ENCODE measurements at places on chromosomes 5 and 9.

GRCh38 chr5:176630681-176631222 lies 277 bp downstream of the EIF4E1B start:
- no peak for DNase-seq

GRCh38 chr9:129173296-129174101 lies 4.6 kb downstream of the IER5L start:
- no peak for DNase-seq

- DNase-seq: no peak
Measured at GRCh38 chr5:10946050-10946449, 185.0 kb upstream of the DAP start.

DNA sequence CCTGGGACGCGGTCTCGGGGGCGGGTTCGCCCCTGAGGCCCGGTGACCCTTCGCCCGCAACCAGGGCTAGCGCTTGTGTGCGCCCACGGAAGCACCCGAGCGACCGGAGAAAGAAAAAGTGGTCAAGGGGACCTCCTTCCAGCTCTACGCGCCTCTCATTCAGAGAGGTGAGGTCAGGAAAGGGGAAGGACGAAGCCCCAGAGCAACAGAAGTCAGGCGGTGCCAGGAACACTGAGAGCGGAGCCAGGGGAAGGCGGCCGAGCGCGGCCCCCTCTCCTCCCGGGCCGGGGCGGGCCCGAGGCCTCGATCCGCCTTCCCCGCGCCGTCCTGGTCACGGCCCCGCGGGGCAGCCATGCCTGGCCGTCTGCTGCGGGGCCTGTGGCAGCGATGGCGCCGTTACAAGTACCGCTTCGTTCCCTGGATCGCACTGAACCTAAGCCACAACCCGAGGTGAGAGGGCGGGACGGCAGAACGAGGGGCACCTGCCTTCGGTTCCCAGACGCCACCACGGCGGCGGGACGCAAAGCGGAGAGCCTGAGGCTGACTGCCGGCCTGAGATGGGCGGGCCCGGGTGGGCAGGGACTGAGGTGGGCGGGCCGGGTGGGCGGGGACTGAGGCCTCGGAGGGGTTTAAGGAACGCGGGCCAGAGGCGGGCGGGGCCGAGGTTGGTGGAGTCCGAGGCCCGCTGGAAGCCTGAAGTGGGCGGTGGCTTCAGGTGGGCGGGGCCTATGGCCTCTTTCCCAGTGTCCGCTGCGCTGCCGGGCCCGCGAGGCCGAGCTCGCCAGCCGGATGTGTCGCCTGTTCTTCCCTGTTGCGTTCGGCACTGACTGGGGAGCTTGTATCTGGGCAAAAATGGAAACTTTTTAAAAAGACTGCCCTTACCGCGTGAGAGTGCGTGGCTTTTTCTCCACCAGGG lies at the start of gene SETD9:
SETD9 (plus strand) TSS at position 303 of the 916 bp plus-strand sequence; CDS start at position 353, 50 bp downstream.
- DNase-seq: peak; percentile 68

- DNase-seq: no peak
Measured at GRCh38 chr5:78997090-78997489, 12.0 kb upstream of the ARSB start.

DNA sequence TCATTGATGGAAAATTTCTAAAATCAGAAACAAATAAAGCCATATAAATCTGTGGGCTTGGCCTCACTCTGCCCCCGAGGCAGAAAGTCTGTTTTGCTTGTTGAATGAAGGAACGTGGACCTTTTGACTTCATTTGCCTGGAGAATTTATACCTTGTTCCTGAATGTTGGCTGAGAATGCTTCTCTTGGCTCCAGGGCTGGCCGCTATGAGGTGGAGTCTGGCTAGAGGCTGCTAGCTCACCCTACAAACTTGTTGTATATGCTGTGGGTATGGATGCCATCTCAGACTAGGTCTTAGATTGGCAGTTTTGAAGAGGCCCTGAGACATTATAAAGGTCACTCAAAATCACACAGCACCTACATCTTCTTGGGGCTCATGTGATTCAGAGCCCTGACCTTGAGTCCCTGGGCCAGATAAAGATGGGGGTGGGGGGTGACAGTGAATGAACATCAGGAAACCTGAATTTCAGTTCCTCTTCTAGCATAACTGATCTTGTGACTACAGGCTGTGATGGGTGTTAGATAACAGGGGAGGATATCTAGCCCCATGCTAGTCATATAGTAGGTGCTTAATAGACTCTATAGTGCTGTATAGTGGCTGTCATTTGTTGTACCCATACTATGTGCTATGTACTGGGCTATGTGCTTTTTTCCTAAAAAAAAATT lies 2.8 kb downstream of the GM2A start:
- DNase-seq: no peak

GRCh38 chr5:135593886-135594285 lies 15.1 kb upstream of the CXCL14 start:
- no peak for DNase-seq

DNA sequence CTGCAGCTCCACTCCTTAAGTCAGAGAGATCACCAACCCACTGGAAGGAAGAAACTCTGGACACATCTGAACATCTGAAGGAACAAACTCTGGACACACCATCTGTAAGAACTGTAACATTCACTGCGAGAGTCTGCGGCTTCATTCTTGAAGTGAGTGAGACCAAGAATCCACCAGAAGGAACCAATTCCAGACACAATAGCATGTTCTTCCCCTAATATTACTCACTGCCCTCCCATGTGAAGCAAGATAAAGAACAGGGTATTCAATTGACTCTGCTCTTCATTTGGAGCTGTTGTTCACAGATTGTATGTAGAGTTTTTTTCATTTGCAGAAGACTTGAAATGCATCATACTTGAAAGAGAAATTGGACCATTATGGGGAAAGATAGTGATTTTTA lies 10.8 kb downstream of the SAXO1 start:
- no peak for DNase-seq

DNA sequence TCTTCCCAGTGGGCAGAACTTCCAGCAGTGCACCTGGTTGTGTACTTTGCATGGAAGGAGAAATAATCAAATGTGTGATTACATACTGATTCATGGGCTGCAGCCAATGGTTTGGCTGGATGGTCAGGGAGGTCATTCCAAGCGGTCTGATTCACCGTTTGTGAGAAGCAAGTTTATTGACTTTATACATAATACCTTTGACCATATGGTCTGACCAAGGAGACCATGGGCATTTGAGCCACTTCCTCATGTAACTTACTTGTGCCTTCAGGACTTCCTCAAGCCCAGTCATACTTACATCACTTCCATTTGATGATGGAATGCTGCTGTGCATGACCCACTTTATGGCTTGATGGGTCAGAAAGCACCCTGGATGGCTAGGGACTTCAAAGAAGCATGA lies 41.1 kb downstream of the DAP start:
- no peak for DNase-seq

- DNase-seq: no peak
Measured at GRCh38 chr5:61232490-61233050, 70.3 kb upstream of the SMIM15 start.

DNA sequence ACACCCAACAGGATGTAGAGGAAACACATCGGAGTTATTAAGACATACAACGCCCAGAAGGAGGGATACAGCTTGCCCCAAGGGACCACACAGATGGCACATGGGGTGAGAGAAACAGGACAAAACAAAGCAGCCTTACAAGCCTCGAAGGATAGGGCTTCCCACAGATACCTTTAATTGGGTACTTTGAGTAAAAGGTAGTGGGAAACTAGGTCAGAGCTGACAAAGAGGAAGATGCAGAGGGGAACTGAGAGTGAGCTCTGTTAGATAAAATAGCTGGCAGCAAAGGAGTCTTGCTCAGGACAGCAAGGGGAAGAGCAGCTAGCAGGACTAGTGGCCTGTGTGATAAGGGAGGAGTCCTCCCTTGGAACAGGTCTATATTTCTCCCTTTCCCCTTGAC lies 48.2 kb downstream of the OTP start:
- peak; percentile 3 for DNase-seq

- DNase-seq: no peak
Measured at GRCh38 chr5:142421228-142421617, 96.4 kb upstream of the SPRY4 start.

GRCh38 chr9:9319007-9319406 lies 1293.8 kb downstream of the PTPRD start:
- DNase-seq: no peak

GRCh38 chr9:73565833-73566465 lies 414.3 kb downstream of the ANXA1 start:
- peak; percentile 7 for DNase-seq

- no peak for DNase-seq
Measured at GRCh38 chr5:156094001-156094400, 233.0 kb upstream of the SGCD start.

DNA sequence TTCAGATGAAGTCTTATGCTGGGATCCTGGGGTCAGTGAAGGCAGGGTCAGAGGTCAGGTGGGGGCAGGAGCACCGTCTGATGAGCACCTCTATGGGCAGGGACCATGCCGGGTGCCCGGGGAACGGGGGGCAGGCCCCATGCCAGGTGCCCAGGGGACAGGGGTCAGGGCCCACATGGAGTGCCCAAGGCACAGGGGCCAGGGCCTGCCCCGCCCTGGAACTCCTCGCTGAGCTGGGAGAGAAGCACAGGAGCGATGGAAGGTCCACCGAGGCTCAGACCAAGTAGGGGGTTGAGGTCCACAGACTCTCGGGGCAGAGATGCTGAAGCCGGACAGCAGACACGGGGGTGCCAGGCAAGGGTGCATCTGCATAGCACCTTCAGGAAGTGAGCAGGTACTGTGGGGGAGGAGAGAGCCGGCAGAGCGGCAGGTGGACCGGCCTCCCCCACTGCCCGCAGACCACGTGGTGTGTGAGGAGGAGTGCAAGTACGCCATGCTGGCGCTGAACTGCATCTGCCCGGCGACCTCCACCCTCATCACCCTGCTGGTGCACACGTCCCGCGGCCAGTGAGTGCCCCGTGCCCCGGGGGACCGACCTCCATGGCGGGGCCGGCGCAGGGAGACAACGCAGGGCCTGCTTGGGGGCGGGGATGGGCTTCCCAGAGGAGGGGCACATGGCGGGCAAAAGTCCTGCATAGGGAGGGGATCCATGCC lies 67.7 kb downstream of the KCNT1 start:
- DNase-seq: no peak

- no peak for DNase-seq
Measured at GRCh38 chr9:5982317-5982716, 33.1 kb downstream of the RANBP6 start.

GRCh38 chr5:125750861-125751186 lies 672.4 kb upstream of the GRAMD2B start:
- DNase-seq: no peak

GRCh38 chr5:124052201-124052600 lies 540.2 kb downstream of the CSNK1G3 start:
- no peak for DNase-seq

GRCh38 chr5:139725073-139725830 lies 70.4 kb upstream of the PSD2 start:
- DNase-seq: no peak

DNA sequence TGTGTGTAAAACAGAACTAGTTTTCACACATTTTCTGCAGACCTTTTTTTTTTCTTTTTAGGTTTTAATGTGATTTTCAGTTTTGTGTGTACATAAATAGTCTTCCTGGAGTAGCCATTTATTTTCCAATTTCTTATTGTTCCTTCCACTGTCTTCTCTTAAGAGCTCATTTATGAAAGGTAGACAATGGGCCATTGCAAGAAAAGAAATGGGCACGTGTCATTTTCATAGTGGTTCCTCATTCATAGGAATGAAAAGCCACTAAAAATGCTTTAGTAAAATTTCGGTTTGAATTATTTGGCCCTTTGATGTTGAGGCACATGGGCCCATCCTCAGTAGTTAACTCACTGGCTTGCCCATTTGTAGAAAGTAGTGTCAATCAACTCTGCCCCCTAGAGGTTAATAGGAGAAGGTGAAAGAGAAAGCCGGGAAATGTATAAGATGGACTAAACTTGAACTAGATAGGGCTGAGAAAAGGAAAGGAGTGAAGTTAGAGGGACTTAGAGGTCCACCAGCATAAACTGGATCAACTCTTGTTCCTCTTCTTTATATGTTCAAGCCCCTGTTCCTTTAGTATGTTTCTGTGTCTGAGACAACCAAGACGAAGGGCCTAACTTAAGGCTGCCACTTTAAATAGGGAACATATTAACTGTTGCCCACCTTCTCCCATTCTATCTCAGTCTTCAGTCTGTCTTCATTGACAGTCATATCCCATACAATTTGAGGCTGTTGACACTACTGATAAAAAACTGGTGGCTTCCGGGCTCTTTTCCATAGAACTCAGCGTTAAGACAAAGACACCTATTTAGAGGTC lies 72.6 kb downstream of the SMARCA2 start:
- DNase-seq: peak; percentile 42

- DNase-seq: no peak
Measured at GRCh38 chr5:142542078-142542477, 143.8 kb downstream of the FGF1 start.

DNA sequence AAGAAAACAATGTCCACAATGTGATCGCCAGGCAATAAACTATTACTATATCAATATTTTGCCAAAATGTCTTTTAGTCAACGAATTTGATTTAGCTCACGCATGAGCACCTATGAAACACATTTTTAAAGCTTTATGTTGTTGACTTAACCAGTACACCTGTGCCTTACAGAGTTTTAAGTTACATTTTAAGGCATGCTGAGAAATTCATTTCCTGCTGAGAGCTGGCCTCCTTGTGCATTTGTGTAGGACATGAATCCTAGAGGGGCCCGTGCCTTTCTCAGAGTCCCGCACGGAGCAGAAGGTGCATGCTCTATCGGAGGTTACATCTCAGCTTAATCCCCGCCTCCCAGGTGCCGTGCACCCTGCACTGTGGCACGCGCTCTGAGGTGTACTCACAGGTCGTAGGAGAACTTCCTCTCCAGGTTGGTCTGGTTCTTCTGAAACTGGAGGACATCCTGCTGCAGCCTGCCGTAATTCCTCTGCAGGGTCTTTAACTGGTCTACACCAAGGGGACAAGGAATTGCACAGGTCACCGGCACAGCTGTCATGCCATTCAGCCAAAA lies 53.2 kb downstream of the GOLM1 start:
- no peak for DNase-seq

- DNase-seq: no peak
Measured at GRCh38 chr5:93349613-93350012, 231.4 kb downstream of the NR2F1-AS1 start.

DNA sequence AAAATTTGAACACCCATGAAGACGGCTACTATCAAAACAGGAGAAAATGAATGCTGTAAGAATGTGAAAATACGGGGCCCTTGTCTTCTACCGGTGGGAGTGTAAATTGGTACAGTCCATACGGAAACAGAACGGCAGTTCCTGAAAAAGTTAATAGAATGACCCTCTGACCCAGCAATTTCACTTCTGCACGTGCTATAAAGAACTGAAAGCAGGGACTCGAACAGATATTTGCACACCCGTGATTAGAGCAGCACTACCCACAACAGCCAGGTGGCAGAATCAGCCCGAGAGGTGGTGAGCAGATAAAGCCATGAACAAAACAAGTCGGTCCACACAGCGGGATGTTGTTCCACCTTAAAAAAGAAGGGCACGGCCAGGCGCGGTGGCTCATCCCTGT lies 22.6 kb upstream of the SLC12A7 start:
- no peak for DNase-seq

DNA sequence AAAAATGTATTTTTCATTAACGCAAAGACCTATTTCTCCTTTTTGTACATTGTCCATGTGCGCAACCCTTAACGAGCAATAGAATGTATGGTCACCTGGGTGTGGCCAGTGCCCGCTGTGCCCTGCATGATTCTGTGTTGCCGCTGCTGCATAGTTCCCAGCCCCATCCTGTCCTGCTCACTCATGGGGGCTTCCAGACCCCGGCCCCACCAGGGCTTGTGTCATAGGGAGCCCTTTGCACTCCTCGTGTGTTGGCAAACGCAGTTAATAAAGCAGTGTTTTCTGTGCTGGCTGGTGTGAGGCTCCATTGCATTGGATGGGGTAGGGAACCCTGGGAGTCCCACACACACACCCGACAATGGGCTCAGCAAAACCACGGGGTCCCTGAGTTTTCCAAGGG lies 49.7 kb downstream of the SAR1B start:
- no peak for DNase-seq

- peak; percentile 51 for DNase-seq
Measured at GRCh38 chr5:89421035-89421434, 538.1 kb upstream of the MEF2C start.

Data from hematopoietic multipotent progenitor cell (in vitro differentiated cells).